ENCODE measurements at places on chromosomes 7 and 10.

DNA sequence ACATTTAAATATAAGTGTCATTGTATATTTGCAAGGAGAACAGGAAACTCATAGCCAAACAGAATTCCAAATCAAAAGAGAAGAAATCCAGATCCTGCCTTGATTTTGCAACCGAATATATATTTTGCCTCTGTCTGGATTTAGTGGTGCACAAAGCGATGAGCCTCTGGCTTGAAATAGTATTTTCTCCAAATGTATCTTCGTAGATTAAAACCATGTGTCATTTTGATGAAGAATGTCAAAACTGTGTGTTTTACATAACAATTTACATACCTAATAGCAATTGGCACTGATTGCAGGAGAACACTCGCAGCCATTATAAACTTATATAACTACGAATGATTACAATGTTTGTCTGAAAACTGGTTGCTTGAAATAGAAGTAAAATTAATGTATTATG is 156.4 kb downstream of the ARID5B start:
- no peak for DNase-seq

DNA sequence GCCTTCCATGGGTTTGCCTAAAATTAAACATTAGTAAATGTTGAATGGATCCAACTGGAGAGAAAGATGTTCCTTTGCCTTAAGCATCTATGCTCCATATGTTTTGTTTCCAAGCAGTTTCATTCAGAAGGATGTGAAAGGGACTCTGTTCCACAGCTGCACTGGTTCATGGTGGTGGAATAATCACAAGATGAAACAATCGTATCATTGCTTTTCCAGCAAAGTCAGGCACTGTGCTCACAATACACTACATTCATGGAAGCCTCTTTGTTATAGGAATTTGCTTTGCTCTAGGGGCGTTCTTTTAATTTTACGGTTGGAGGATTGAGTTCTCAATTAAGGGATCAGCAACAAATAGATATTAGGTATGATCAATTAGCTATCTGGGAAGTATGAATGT is 33.8 kb downstream of the RAMP3 start:
- no peak for DNase-seq

DNA sequence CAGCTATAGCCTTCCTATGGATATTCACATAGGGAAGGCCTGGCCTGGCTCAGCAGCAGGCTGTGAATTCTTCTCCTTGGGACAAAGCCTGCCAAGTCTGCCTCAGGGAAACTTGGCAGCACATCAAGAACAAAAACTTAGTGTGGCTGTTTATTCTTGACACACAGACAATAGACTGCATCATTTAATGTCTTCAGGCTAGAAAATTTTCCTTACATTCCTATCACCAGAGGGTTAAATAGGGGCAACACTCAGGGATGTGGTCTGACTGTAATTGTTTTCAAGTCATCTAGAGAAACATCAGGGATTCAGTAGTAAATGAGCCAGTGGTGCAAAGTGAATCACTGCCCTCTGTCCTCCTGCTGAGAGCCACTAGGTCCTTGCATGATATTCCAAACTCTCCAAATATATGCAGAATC is 137.3 kb downstream of the SEMA3C start:
- no peak for DNase-seq

- DNase-seq, result no peak
Measured at GRCh38 chr7:27171325-27171636, 2.8 kb downstream of the HOXA10 start.

GRCh38 chr10:91367127-91367531 is 43.0 kb upstream of the HECTD2 start:
- DNase-seq, result no peak

GRCh38 chr7:77450054-77450453 is 33.9 kb upstream of the GSAP start:
- no peak for DNase-seq

GRCh38 chr10:28201410-28202400 is 101.2 kb downstream of the MPP7 start:
- DNase-seq, result no peak

DNA sequence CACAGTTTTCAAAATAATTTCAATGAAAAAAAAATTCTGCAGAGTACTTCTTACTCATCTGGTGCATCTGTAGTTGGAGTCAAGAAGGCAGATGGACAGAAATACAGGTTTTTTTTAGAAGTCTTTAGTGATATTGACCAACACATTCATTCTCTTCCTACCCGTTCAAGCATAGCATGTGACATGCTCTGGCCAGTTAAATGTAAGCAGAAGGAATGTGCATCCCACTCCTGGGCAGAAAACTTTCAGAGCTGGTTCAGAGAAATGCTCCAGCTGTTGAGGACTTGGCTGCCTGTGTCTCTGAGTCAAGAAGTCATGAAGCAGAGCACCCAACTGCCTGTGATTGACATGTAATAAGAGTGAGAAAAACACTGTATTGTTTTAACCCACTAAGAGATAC is 665.3 kb upstream of the IGFBP3 start:
- no peak for DNase-seq

DNA sequence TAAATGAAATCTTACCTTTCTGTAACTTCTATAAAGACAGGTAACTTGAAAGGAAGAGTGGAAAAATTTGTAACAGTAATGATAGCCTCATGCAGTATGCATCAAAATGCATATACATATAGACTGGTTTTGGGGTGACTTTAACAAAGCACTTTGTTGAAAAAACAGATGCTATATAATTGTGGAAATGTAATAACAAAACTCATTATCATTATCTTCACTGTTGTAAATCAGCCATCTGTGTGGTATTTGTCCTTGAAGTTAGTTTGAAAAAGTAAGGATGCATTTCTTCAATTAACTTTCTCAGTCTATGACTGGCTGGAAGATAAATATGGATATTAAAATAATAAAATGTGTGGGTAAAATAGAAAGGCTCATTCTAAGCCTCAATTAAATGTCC is 6.1 kb upstream of the DGKB start:
- DNase-seq, result no peak

DNA sequence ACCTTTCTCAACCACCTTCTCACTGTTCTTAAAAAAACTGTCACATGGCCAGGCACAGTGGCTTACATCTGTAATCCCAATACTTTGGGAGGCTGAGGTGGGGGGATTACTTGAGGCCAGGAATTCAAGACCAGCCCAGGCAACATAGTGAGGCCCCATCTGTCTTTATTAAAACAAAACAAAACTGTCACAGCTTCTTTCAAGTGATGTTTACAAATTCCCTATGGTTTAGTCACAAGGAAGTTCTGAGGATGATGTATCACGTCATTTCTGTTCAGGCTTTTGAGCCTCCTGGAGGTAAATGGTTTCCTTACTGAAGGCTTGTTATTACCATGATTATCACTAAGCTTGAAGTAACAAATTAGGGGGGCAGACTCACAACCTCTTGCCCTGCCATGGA is 186.2 kb downstream of the CFTR start:
- no peak for DNase-seq

GRCh38 chr10:3487228-3487627 is 297.8 kb downstream of the KLF6 start:
- no peak for DNase-seq

- DNase-seq, result no peak
Measured at GRCh38 chr7:96349572-96349971, 27.7 kb upstream of the SLC25A13 start.

DNA sequence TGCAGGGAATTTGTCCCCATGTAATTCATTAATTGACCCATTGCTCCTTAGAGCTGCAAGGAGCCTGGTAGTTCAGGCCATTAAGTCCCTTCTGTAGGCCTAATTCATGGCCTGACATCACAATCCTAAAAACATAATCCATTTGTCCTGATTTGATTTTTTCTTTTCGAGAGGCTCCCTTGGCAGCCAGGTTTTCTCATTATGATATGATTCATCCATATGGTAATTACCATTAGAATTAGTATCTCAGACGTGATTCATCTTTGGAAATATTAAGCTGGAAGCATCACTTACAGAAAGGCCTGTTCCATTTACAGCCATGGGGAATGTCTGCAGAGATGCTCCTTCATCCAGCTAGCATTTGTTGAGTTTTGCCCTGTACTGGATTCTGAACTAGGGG is 128.5 kb downstream of the PLCE1 start:
- DNase-seq, result no peak

DNA sequence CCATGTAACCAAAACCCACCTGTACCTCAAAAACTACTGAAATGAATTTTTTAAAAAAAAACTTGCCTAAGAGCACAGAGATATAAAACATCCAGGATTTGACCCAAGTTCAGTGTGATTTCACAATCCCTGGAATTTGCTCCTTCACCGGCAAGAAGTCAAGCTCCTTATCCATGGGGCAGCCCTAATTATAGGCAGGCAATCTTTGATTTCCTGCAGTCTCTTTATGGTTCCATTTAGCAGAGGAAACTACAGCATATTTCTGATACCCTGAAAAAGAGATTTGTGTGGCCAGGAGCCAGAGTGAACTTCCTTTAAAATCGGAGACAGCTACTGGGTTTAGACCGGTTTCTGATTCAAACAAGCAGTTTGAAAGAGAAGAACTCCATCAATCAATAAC is 154.1 kb downstream of the CALN1 start:
- no peak for DNase-seq

GRCh38 chr7:109235316-109235715 is 665.6 kb downstream of the DNAJB9 start:
- DNase-seq, result no peak

DNA sequence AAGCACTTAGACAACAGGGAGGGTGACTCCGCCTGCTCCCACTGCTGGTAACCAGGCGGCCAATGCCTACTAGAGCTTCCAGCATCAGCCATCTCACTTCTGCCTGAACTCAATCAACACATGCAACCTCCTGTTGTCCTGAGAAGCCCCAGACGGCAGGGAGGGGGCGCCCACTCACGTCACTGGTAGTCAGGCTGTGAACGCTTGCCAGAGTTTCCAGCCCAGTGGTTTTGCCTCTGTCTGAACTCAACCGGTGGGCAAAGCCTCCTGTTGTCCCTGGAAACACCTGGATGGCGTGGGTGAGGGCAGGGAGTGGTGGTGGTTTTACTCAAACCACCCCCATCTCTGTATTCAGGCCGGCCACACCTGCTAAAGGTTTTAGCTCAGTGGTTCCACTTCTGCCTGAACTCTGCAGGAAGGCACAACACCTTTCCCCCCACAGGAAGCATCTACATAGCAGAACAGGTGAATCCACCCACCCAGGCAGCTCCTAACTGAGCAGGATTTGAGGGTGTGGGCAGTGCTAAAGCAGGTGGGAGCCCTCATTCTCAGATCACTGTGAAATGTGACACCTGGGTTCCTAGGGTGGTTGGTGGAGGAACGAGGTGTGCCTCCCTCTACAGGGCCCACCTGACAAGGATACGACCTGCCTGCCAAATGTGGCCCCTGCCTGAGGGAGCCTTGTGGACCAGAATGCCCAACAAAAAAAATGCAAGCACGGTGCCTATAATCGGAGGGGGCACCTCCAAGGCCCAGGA is 563.0 kb upstream of the SEMA3D start:
- DNase-seq, result no peak

- no peak for DNase-seq
Measured at GRCh38 chr10:110672580-110672919, 28.4 kb downstream of the RBM20 start.

GRCh38 chr7:45157286-45157652 is 322 bp upstream of the RAMP3 start:
- no peak for DNase-seq

DNA sequence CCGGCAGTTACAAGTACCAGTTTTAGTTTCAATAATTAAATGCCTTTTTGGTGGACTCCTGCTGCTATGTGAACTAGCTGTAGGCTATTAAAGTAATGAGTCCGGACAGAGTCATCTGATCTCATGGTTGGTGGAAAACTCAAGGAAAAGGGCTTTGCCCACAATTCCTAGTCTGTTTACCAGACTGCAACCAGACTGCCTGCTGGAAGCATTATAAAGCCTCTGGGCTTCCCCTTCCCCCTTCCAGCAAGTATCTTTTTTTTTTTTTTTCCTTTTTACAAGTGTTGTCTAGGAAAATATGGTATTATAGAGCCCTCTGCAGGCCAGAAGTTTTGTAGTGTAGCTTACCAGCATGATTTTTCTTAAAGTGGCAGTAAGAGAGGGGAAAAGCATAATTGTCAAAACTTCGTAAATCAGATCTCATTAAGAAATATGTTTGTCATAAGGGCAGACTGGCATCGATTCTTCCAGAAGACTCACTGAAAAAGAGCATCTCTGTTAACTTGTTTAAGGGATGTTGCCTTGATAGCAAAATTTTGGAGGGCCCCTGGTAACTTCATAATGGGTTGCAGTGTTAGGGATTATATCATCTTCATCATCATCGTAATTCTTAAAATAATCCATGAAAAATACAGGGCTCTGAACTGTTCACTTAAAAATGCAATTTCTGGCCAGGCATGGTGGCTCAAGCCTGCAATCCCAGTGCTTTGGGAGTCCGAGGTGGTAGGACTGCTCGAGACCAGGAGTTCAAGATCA is 181.3 kb downstream of the TAX1BP1 start:
- DNase-seq, result peak; percentile 43

- DNase-seq, result no peak
Measured at GRCh38 chr10:11177381-11177780, 159.7 kb downstream of the CELF2 start.

- no peak for DNase-seq
Measured at GRCh38 chr10:105714728-105715127, 1073.6 kb downstream of the SORCS3 start.

- DNase-seq, result no peak
Measured at GRCh38 chr7:88092676-88092999, 127.2 kb downstream of the SRI start.

DNA sequence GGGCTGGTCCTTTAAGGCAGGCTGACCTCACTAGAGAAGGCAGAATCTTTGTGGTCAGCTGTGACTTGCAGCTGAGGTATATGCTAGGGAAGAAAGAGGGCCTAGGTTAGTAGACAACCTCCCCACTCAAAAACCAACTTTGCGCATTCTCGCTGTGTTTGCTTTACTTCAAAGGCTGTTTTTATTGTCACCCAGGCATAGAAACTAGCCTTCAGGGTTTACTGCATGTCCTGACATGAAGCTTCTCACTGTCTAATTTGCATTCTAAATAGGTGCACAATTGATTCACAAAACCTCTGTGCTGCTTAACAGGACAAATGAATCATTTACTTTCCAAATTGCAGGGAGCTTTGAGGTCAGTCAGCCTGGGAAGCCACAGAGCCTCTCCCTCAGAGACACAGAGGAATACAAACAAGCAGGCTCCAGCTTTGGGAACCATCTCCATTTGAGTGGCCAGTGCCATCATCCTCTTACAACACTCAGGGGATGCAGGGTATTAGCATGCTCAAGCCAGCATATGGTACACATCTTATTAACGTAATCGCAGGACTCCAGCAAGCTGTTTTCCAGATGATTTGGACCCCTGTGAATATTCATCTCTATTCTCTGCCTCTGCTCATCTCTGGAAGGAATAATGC is 596.4 kb upstream of the GHITM start:
- DNase-seq, result no peak

- no peak for DNase-seq
Measured at GRCh38 chr7:47358944-47359588, 222.8 kb downstream of the TNS3 start.

DNA sequence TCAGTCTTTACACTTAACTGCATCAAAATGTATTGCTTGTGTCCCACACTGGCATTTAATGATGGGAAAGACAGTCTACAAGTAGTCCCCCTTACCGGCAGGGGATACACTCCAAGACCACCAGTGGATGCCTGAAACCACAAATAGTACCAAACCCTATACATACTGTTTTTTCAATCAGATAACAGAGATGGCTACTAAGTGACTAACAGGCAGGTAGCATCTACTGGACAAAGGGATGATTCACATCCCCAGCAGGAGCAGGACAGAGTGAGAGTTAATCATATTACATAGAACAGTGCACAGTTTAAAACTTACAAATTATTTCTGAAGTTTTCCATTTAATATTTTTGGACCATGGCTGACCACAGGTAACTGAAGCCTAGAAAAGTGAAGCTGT is 13.2 kb downstream of the TMEM243 start:
- DNase-seq, result no peak

- no peak for DNase-seq
Measured at GRCh38 chr10:63064706-63065105, 68.4 kb upstream of the NRBF2 start.
